ENCODE measurements at places on chromosomes 7 and 10.

DNA sequence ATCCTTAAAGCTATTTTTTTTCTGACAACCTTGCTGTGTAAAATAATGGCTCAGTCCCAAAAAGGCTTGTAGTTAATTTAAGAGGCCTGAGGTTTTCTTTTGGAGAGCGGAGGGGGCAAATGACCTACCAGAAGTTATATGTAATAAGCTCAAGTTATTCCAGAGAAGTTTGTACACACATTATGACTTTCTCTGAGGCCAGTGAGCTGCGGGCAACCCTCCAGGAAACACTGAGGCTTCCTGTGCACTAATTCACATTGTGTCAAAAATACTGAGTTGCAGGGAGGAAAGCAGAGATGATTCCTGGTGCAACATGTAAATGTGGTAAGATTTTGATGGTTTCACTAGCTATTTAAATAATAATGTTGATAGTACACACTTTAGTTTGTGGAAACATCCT, 188.6 kb downstream of the DIP2C start:
- peak; percentile 79 for DNase-seq

DNA sequence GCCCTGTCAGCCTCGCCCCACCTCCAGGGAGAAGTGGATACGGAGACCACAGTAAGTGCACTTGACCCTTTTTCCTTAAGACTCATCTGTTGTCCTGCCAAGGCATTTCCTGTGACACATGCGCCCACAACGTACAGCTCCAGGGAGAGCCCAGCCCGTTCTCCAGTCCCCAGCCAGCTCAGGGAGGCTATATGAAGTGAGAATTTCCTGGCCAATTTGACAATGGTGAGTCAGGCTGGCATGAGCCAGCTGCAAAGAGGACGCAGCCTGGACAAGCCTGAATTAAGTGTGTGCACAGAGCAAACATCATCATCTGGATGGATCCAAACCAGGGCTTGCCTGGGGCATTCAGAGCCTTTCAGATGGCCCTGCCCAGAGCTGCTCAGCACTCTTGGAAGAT, 244.8 kb downstream of the KCNMA1 start:
- no peak for DNase-seq

DNA sequence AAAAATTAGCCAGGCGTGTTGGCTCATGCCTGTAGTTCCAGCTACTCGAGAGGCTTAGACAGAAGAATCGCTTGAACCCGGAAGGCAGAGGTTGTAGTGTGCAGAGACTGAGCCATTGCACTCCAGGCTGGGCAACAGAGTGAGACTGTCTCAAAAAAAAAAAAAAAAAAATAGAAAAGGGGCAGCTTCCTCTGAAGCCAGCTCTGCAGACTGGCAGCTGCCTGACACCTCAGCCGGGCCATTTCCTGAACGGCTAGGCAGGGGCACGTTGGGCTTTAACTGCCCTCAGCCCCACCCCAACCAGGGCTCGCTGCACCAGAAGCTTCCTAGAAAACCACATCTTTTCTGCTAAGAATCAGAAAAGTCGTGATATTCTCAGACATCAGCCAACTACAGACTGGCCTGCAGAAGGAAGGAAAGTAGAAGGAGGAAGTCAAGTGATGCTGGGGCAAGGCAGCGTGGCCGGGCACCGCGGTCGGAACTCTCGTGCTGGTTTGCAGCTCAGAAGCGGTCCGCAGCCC, 38.0 kb downstream of the PRKAG2 start:
- DNase-seq: peak; percentile 94

DNA sequence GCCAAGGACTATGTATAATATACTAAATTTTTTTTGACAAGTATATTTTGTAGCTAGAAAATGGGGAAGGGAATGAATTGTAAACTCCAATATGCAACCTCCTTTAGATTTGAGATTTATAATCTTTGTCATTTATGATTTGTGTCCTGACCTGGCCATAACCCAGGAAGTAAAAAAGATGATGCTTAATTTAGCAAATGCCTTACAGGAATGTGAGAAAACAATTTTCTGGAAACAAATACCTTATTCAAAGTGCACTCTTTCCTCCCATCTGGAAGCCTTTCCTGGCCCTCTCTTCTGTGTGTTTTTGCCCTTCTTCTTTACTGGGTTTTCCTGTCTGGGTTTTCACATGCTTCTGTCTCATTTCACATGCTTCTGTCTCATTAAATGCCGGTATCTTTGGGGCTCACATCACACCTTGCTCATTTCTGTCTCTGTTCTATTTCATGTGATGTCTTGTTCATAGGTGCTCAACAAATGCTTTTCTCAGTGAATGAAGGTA, 149.2 kb downstream of the RAPGEF5 start:
- DNase-seq: no peak
